Muscle of leg (tissue), 16 donors: ENCODE measurements at places on chromosomes 11 and 22. TPM values are rescaled to one million over a fixed set of nuclear protein-coding genes. Genes with fewer than 3 reads are reported as not detected.

The PLEKHB1 gene
- total RNA-seq, result 1.0 TPM

The CDHR5 gene
- total RNA-seq, result 0.75 TPM

The NCR3LG1 gene
- 0.44 TPM for total RNA-seq

The BATF2 gene
- 0.62 TPM for total RNA-seq

The OR4A16 gene
- total RNA-seq, result not detected

The KCNQ1OT1 gene
- 10.8 TPM for total RNA-seq

The RASL10A gene
- 1.5 TPM for total RNA-seq

The CCDC82 gene
- 16.3 TPM for total RNA-seq

The DMC1 gene
- 4.2 TPM for total RNA-seq

The LDHAL6A gene
- not detected for total RNA-seq

The OR52A1 gene
- total RNA-seq, result not detected

The FGF3 gene
- total RNA-seq, result 0.09 TPM

The SOX6 gene
- 26.5 TPM for total RNA-seq

The OR52N4 gene
- not detected for total RNA-seq

The CREB3L1 gene
- total RNA-seq, result 14.2 TPM

The PPP6R2 gene
- 36.4 TPM for total RNA-seq

The OR8G1 gene
- total RNA-seq, result 0.09 TPM

The GRAMD1B gene
- 7.4 TPM for total RNA-seq

The C11orf87 gene
- 0.09 TPM for total RNA-seq

The CACNA1I gene
- total RNA-seq, result 0.04 TPM

The MMP27 gene
- total RNA-seq, result 0.09 TPM

The BTBD18 gene
- total RNA-seq, result not detected

The SLC22A9 gene
- not detected for total RNA-seq

The ANKK1 gene
- 0.09 TPM for total RNA-seq

The TSSC4 gene
- total RNA-seq, result 36.7 TPM

The GGTLC3 gene
- not detected for total RNA-seq

The P4HA3 gene
- total RNA-seq, result 3.0 TPM

The C22orf31 gene
- total RNA-seq, result 2.1 TPM
